ENCODE measurements at places on chromosomes 16 and 17.

- DNase-seq, result no peak
Measured at GRCh38 chr17:32933881-32934280, 5.9 kb downstream of the TMEM98 start.

DNA sequence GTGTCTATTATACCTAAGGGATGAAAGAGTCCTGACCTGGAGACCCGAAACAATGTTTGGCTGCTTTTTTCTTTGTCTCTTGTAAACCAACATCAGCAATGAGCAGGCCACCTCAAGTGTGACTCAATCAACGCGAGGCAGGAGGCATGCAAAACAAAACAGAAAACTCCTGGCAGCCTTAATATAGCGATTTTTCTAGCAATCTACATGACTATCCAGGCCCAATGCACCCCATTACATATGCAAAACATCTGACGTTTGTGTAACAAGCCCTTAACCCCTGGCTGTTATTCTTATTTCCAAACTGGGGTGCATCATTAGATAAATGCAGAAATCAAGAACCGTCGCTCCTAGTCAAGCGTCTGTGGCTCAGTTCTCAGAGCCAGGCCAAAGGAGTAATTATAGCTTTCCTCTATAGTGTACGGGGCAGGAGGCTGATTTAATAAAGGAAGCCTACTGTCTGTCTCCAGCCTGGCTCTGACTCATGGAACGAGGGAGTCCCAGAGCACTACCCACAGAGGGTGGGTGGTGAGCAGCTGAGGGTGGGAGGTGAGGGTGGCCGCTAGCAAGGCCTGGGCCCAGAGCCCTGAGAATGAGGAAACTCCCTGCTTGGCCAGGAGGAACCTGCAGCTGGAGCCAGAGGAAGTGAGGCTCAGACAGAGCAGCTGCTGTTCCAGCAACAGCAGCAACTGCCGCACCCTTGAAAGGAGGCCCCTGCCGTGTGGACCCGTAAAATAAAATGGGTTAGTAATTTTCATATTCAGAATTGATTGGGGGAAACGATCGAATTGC, 43.9 kb downstream of the CHD9 start:
- DNase-seq, result peak; percentile 98

DNA sequence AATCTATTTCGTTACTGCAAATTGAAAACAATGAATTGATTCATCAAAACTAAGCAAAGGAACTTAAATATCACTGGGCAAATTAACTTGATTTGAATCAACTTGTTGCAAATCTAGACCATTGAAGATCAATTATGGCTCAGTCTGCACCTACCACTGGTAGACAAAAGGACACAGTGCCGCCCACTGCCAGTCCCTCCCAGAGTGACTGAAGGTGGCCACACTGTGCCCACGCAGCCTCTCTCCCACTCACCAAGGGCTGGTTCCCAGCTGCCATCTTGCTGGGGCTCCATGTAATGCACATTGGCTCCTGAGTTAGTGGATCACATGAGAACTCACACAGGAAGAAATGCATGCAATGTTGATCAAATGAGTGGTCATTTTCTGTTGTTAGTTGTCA, 78.1 kb downstream of the PLXDC1 start:
- no peak for DNase-seq

GRCh38 chr17:902463-902862, 77.1 kb downstream of the NXN start:
- no peak for DNase-seq

- DNase-seq, result no peak
Measured at GRCh38 chr16:31507617-31507928, 618 bp downstream of the RUSF1 start.

DNA sequence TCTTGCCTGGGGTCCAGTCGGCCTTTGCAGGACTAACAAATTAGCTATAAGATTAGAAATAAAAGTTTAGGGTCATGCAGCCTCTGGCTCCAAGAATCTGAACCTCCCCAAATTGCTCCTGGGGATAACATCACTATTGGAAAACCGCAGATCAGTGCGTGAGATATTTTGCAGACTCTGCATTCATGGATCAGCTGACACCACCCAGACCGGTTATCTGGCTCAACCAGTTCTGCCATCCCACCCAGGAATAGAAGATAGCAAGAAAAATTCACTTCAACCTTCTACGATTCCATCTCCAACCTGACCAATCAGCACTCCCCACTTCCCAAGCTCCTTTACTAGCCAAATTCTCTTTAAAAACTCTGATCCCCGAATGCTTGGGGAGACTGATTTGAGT, 4.3 kb upstream of the PGS1 start:
- no peak for DNase-seq

DNA sequence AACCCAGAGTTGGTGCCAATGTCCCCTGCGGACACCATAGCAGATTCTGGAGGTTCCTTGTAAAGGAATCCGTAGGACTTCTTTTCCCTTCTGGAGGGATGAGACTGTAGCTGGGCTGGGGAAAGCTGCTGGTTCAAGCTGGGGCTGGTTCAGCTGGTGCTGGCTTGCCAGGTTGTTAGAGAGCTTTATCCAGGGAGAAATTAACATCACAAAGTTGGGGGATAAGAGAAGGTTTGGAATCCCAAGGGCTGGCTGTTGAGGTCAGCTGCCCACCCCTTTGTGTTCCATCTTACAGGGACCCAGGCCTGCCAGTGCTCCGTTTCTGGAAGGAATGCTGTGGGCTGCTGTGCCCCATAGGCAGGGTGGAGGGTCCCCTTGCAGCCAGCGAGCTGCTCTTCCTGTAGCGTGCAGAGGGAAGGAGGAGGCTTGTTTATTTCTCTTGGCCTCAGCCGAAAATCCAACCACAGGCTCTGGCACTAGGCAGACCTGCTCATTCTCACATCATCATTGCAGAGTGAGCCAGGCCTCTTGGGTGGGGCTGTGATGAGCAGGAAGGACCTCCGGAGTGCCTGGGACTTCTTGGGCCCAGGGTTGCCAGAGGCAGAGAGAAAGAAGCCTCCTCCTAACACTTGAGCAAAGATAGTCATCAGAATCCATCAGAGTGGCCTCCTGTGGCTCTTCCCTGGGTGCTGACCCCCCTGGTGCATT, 251.1 kb downstream of the SEC14L1 start:
- DNase-seq, result peak; percentile 98

DNA sequence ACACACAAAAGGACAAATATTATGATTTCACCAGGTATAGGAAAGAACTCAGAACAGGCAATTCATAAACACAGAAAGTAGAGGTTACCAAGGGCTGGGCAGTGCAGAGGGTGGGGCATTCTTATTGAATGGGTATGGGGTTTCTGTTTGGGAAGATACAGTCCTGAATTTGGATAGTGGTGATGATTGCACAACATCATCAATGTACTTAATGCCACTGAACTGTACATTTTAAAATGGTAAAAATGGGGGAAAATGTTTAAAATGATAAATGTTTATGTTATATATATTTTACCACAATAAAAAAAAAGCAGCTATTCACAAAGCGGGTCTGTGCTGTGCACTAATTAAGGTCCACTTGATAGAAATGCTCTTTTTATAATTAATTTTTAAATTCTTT, 72.6 kb upstream of the FA2H start:
- DNase-seq, result no peak

DNA sequence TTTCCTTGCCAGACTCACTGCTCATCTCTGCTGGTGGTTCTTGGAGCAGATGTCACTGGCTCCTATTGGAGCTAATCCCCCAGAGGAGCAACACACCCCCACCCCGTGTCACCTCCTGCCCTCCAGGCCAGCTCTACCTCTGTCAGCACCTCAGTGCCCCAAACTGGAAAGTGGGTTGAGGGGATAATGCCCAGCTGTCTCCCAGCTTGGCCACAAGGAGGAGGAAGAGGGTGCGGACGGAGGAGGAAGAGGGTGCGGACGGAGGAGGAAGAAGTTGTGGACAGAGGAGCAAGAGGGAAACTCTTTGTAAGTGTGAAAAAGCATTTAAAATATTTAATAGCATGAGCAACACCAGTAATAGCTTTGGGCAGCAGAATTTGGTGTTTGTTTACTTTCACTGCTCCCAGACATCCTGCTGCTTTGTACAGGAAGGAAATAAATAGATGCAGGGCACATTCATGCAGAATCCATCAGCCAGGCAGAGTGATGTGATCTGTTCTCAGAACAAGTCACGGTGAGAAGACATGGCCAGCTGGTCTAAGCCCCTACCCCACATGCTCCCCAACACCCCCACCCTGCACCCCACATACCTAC, 82.5 kb downstream of the C17orf67 start:
- DNase-seq, result no peak

- no peak for DNase-seq
Measured at GRCh38 chr17:3956983-3957382, 7.3 kb downstream of the ATP2A3 start.

GRCh38 chr17:15083225-15083624, 181.9 kb downstream of the PMP22 start:
- DNase-seq, result no peak

DNA sequence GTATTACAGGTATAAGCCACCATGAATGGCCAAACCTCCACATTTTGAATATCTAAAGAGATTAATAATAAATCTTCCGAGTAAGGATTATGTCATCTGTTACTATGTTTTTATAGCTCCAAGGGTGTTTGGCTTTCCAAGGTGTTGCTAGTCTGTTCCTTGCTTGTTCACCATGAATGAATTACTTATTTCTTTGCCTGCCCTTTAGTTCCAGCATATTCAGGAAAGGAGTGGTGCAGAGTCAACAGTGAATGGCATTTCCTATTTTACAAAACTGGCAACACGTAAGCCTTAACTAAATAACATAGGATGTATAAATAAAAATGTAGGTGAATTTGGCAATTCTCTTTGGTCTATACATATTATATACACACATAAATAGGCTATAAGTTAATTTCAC, 70.3 kb downstream of the MYO1D start:
- DNase-seq, result no peak

Data from fibroblast of mammary gland (primary cell).